Stimulated activated CD8-positive, alpha-beta memory T cell treated with anti-CD3 and anti-CD28 coated beads, Interleukin-2, amount 100 ng/mL, for 1 hour (primary cell): ENCODE measurements at places on chromosomes 6 and 20.

- DNase-seq: no peak
Measured at GRCh38 chr20:16113736-16114135, 459.5 kb downstream of the KIF16B start.

DNA sequence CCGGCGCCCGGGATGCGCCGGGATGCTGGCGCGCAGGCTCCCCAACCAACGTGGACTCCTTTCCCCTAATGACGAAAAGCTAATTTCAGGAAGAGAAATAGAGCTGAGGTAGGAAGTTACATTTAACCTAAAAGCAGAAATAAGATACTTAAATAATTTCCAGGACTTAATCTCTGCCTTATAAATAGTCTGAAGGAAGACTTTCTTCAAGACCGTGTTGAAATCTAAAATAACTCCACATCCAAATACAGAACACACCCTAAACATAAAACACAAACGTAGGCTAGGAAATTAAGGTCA is 1.3 kb downstream of the ASF1A start:
- DNase-seq: no peak

DNA sequence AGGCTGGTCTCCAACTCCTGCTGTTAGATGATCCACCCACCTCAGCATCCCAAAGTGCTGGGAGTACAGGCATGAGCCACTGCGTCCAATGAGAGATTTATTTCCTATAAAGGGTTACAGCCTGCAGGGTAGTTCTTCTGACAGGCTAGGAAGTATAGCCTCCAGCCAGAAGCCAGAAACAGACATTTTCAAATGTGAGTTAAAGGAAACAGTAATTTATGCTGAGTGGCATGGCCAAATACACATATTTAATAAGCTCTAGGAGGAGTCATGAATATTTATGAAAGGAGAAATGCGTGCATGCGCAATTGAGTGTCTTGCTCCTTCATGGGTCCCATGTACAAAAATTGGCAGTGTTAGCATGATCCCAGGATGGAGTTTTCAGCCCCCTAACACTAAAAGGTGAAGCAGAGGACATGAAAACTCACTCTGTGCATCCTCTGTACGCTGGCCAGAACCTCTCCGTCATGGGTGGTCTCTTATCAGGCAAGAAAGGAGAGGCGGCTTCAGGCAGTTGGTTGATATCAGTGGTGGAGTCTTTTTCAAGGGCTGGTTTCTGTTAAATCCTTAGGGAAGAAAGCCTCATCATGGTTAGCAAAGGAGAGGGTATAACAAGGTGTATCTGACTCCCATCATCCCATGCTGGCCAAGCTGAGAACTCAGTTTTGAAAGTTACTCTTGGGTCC is 21.3 kb upstream of the PDCD2 start:
- no peak for DNase-seq

- DNase-seq: no peak
Measured at GRCh38 chr6:14086701-14087100, 30.9 kb upstream of the CD83 start.

GRCh38 chr6:160519133-160519532 is 144.9 kb downstream of the LPA start:
- no peak for DNase-seq

- DNase-seq: no peak
Measured at GRCh38 chr20:44014807-44015732, 100.4 kb downstream of the TOX2 start.

DNA sequence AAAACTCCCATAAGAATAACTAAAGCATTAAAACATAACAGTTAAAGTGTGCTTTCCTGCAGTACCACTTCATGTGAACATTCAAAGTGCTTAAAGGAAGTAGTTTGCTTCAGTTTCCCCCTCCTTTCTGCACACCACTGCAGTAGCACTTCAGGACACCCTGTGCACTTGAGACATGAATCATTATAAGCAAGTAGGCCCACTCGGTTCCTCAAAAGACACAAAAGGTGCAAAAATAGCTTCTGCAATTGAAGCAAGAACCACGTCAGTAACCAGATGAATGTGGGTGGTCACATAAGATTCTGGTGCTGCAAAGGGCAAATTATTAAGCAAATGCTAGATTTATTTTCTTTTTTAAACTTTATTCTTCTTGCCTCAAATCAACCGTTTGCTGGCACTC is 160.6 kb downstream of the HIVEP2 start:
- DNase-seq: no peak

DNA sequence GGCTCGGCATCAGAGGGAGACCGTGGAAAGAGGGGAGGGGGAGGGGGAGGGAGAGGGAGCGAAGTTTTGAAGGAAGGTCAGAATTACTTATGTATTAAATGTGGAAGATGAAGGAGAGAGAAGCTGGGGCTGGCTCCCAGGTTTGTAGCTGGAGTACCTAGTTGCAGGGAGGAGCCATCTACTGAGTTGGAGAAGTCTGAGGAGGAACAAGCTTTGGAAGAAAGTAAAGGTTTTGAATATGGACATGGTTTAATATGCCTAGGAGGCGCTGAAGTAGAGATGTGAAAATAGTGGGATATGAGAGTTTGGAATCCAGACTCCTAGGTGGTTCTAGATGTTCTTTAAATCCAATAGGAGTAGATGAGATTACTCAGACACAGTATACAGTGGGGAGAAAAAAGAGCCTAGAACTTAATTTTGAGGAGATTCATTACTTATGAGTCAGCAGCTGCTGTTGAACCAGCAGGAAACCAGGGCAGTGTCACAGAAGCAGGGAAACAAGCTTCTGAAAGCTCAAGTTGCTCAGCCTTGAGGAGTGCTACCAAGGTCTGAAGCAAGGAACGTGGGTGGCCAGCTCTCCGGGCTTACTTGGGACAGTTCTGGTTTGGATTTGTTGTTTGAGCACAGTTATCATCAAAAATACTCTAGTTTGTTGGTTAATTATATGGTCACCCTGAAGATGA is 149.3 kb downstream of the UTRN start:
- DNase-seq: no peak

- no peak for DNase-seq
Measured at GRCh38 chr6:45326698-45327417, 1.3 kb upstream of the RUNX2 start.

DNA sequence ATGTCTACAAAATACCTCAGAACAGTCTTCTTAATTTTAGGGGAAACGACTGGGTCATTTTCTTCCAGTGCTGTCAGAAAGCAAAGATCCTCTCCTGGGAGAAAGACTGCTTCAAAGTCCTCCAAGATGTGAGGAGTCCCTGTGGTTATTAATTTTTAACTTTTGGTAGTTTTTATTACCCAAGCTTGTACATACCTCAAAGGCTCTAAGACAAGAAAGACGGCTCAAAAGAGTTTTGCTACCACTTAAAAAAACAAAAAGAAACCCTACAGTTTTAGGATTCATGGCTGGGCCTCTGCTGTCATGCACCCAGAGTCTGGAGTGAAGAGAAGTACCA is 56.1 kb upstream of the APCDD1L start:
- DNase-seq: no peak

DNA sequence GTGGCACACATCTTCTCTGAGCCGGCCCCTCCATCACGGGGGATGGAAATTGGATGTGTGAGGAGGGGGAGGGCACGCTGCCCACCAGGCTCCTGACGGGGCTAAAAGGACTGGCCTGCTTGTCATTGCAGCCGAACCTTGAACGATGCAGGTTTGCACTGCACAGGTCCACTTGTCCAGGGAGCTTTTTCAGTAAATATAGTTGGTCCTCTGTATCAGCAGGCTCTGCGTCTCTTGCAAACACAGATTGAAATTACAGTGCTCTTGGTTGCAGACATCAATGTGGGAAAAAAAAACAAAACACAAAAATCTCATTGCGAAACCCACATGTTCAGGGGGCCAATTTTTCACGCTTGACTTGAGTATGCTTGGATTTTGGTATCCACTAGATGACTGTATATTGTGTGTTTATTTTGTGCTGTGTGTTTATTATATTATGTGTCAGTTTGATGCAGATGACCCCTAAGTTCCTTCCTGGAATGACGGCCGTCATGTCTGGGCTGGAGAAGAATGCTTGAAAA is 29.2 kb downstream of the ERMARD start:
- no peak for DNase-seq

- no peak for DNase-seq
Measured at GRCh38 chr20:1302685-1303541, 26.0 kb downstream of the SDCBP2 start.

GRCh38 chr6:34246249-34246562 is 2.6 kb downstream of the SMIM29 start:
- DNase-seq: no peak

GRCh38 chr6:144921206-144921975 is 636.3 kb downstream of the UTRN start:
- DNase-seq: no peak

- no peak for DNase-seq
Measured at GRCh38 chr6:121993362-121993761, 406.1 kb upstream of the HSF2 start.

GRCh38 chr6:35185971-35186370 is 27.8 kb upstream of the SCUBE3 start:
- no peak for DNase-seq

- DNase-seq: no peak
Measured at GRCh38 chr6:163335056-163335455, 79.5 kb upstream of the QKI start.
